OCI-LY7 (cell line): ENCODE measurements at places on chromosomes 3 and 15. TPM values are rescaled to one million over a fixed set of nuclear protein-coding genes. Genes with fewer than 3 reads are reported as not detected.

MFSD1 gene
- total RNA-seq: 22.7 and 27.3 TPM in 2 replicates

ACAN gene
- total RNA-seq: not detected in 2 replicates

RETNLB gene
- total RNA-seq: not detected in 2 replicates

PLSCR2 gene
- not detected in 2 replicates for total RNA-seq

IGSF11 gene
- not detected in 2 replicates for total RNA-seq

ALPK3 gene
- 0.15 and 0.23 TPM in 2 replicates for total RNA-seq

SCG3 gene
- not detected in 2 replicates for total RNA-seq

CDCP1 gene
- 0.07 TPM in 1 of 2 replicates, not detected in the other for total RNA-seq

GRCh38 chr15:31285772-31286261, 40.8 kb upstream of the KLF13 start:
- no peak for DNase-seq

DNA sequence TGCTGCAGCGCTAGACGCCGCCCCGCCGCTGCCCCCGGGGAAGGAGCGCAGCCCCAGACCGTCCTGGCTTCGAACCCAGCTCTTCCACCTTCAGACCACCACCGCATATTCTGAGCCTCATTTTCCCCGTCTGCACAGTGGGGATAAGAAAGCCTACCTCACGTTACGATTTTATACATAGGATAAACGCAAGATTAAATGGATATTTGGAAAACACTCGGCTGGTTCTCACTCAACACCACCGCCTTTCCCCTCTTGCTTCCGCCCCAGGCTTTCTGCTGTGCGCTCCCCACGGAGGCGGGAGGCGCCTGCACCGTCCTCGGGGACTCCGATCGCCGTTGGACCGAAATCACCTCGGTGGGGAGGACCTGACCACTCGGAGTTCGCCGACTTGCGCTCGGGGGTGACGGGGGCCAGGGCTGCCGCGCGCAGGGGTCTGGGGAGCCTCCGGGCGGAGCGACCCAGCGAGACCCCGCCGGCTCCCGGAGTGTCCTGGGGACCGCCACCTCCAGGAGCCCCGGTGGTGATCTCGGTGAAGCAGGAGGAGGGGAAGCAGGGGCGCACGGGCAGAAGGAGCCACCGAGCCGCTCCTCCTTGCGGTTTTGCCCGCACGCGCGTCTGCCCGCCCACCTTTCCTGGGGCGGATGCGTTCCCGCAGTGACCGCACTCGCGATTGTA, 4.0 kb downstream of the FBXL22 start:
- DNase-seq: no peak

DNA sequence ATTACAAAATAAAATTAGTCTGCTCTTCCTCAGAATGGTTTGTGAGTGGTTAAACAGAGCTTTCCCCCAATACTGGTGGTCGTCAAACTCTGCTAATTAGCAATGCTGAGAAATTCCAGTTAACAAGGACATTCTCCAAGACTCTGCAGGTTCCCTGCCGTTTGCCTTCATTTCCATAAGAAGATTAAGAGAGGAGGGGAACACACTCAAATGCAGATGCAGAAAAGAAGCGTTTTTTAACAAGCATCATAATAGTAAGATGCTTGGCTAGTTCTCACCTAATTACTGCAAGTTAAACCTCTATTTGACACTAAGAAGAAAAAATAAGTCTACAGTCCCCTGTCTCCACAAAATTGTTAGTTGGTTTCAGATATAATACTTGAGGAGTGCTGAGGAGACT, 3.7 kb upstream of the SOX2 start:
- no peak for DNase-seq

DNA sequence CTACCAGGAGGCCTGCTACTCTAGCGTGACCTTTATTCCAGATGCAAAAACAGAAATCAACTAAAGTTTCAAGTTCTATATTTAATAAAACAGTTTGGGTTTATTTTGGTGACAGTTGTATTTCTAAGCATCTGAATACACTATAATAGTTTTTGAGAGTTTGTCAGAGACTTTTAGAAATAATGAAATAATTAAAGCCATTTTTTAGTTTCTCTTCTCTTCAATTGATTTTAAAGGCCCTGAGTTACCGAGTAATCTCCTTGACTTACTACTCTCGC, 523.4 kb downstream of the CADM2 start:
- no peak for DNase-seq

DNA sequence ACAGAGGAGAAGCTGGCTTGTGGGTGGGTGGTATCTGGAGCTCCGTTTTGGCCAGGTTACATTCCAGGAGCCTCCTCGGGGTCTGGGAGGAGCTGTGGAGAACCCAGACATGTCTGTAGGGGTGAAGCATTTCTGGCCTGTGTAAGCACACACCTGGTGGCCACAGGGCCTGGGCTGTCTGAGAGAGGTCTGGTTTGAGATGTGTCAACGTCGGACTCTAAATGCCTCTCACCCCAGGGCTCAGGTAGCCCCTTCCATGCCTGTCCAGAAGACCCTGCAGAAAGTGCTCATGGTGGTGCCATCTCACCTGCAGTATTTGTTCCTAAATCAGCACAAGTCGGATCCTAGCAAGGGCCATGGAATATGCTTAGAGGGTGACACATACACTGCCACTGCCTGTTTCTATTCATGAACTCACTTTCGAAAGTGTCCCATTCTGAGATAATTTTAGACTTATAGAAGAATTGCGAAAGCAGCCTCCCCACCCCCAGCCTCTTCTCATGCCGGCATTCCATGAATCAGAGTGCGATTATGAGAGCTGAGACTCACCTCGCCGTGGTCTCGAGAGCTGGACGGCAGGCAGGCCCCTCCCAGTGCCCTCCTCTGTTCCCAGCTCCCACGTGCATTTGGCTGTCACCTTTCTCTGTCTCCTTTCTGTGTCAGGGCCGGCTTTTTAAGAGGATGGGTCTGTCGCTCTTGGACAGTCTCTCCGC, 63.7 kb downstream of the KLF15 start:
- DNase-seq: no peak

GRCh38 chr3:20307383-20307782, 121.4 kb upstream of the SGO1 start:
- DNase-seq: no peak

DNA sequence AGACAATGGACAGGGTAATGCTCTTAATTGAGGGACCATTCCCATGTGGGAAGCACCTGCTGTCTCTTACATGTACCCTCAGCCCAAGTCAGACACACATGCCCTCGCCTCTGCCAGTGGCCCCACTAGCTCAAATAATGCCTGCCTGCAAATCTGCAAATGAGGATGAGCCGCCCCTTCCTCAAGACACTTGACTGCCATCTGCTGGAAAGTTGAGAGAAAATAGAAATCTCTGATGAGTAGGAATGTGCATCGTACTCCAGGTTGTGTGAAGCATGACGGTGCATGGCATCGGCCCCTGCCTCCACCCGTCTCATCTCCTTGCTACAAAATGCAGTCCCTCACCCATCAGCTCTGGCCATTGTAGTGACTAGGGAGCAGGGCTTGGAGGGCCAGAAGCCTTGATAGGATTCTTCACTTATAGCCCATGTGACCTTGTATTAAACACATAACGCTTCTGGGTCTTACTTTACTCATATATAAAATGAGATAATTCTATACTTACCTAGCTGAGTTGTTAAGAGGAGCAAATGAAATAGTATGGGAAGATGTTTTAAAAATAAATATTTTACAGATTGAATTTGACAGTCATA, 6.3 kb upstream of the SCN5A start:
- DNase-seq: peak; percentile 51

DNA sequence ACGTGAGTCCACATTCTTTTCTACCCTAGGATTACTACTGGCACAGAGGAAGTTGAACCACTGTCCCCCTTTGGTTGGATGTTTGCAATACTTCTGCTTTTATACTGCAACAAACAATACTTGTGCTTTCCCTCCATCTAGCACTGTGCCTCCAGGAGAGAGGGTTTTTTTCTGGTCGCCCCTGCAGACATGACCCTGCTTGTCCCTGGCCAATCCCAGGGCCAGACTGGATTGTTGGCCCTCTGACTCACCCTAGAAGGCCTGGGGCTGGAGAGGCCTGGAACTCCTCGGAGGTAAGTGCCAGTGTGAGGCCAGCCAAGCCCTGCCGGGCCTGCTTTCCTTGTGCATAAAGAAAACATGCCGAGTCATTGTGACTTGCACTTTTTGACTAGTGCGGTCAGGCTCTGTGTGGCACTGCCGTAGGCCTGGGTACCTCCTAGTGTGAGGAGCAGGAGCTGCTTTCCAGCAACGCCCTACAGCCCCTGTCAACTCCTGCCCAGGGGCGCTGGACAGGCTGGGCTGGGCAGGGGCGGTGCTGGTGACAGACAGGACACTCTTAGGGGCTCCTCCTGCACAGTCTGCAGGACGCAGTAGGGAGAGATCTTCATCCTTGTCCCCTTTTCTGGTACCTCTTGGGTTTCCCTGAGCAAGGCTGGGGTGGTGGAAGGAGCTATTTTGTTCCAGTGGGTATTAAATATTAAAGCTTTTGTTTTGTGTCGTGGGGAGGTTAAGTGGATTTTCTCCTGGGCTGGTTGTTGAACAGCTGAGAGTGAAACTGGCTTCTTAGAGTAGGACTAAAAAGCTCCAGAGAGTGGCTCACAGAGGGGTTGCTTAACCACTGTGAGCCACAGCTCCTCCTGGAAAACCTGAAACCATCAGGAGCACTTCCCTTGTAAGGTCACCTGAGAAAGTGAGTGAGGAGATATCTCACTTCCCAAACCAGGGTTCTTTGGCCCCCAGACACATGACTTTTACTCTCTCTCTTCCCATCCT, 14.4 kb upstream of the TKT start:
- DNase-seq: no peak

DNA sequence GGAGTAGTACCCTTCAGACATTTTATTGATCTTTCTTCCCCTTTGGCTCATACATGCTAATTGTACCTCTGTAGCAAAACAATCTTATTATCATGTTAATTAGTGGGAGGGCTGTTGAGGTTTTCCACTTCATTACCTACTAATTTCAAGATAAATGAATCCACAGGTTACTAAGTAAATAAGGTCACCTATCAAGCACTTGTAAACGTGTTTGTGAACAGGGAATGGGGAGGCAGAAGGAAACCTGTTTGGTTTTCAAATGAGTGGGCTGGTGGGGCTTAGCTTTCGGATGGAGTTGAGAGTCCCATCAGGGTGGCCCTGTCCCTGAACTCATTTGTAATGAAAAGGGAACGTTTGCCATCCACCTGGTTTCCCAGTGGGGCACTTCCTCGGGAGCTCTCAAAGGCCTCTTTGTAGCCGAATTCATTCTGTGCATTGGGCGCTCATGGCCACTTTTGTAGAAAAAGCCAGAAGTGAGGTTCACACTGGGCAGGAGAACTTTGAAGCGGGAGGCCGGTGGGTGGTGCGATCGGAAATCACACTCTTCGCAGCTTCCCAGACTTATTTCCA, 419.8 kb upstream of the NR2F2 start:
- DNase-seq: no peak

DNA sequence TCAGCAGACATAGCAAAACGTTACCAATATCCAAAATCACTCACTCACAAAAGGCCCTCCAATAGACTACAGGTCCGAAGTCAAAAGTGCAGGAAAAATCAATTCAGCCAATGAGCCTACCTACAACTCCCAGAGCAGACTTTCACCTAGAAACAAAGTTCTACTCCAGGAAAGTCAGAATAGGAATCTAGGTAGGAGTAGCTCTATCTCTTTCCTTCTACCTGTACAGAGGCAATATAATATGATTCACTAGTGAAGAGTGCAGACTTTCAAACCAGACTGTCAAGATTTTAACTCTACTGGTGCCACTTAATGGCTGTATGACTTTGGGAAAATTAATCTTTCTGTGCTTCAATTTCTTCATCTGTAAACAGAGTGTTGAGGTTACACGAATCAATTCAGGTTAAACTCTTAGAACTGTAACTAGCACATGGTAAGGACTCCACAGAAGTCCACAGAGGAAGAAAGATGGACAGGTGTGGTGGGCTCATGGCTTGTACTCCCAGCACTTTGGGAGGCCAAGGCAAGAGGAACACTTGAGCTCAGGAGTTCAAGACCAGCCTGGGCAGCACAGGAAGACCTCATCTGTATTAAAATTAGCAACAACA, 9.4 kb downstream of the DCUN1D1 start:
- no peak for DNase-seq

DNA sequence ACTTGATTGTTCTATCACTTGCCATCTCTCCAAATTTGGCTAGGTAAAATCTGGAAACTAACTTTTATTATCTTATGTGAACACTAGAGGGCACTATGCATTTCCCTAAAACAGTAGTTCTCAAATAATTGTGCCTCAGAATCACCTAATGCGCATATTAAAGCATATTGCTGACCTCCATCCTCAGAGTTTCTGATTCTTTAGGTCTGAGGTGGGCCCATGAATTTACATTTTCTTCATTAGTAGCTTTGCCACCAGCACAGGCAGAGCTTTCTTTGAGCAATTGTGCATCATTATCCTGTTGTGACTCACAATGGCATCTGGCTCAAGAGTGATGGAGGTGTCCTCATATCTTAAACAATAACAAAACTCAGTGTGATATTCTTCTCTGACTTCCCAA, 17.5 kb upstream of the BCHE start:
- peak; percentile 33 for DNase-seq

- no peak for DNase-seq
These were observed 31.1 kb downstream of the DNAJC13 start for GRCh38 chr3:132448216-132448961.

- DNase-seq: peak; percentile 40
These were observed 32.2 kb upstream of the SEC13 start for GRCh38 chr3:10353160-10353559.

DNA sequence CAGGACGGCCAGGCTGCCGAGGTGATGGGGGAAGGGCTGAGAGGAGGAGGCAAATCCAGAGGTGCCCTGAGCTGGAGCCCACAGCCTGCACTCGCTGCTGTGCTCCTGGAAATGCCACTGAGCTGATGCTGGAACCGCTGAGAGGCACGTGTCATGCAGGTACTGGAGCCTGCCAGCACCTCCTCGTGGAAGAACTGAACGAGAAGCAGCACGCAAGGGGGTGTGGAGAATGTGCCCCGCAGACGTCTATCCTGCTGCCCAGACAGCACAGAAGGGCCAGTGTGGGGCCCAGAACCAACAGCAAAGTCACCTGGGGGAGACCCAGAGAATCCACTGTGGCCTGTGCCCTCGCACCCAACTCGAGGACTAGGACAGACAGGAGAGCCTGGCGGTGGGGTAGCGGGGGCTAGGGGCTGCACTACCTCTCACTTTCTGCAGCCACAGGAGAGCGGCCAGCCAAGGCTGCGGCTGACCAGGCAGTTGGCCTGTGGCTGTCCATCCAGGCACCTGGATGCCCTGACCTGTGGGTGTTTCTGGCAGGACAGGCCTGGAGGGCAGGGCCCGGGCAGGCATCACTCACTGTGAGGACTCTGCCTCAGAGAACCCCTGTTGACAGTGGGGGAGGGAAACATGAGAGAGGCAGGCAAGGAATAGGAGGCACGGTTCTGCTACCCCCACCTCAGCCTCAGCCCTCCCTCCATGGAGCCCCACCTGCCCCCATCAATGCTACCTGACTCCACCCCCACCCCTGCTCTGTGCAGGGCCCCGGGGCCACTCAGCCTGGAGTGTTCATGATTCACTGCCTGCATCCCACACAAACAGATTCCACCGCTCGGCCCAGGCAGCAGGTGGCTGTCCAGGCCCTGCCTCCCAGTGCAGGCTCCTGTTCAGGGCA, 213.1 kb downstream of the TBC1D2B start:
- DNase-seq: no peak

- no peak for DNase-seq
These were observed 27.7 kb downstream of the PLD1 start for GRCh38 chr3:171782617-171783016.
